ENCODE measurements at places on chromosomes 3 and 15. TPM values are rescaled to one million over a fixed set of nuclear protein-coding genes. Genes with fewer than 3 reads are reported as not detected.

Gene PHLDB2
- total RNA-seq, result 8.5 TPM

GRCh38 chr15:71325481-71325880 lies 210.2 kb downstream of the THSD4 start:
- DNase-seq, result no peak

DNA sequence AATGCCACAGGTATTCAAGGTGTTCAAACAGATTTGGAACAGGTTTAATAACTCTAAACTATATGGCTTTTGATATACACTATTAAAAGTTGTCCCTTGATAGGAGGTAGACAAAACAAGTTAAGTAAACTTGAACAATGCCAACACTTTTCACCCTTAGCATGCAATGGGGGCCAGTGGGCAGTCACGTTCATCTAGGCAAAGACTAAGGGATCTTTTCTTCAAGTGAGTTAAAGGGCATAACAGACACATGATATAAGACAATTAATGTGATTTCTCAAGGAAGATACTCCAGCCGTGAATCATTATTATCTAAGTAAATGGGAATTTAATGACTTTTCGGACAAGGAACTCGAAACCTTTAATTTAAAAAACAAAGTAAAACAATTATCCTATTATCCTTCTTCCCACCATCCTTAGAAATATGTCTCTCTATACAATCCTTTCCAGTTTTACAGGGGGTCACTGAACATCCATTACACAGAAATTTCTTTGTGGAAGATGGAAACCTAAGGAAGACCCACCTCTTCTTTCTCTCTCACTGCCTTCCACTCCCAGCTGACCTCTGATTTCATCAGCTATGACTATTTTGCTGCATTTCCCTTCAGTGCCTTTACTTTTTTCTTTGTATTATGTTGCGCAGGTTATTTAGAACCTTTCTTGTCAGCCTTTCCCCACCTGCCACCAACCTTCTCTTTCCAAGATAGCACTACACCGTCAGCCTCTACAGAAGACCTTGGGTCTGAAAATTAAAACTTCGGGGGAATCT lies 1.5 kb downstream of the CLDN1 start:
- DNase-seq, result no peak

DNA sequence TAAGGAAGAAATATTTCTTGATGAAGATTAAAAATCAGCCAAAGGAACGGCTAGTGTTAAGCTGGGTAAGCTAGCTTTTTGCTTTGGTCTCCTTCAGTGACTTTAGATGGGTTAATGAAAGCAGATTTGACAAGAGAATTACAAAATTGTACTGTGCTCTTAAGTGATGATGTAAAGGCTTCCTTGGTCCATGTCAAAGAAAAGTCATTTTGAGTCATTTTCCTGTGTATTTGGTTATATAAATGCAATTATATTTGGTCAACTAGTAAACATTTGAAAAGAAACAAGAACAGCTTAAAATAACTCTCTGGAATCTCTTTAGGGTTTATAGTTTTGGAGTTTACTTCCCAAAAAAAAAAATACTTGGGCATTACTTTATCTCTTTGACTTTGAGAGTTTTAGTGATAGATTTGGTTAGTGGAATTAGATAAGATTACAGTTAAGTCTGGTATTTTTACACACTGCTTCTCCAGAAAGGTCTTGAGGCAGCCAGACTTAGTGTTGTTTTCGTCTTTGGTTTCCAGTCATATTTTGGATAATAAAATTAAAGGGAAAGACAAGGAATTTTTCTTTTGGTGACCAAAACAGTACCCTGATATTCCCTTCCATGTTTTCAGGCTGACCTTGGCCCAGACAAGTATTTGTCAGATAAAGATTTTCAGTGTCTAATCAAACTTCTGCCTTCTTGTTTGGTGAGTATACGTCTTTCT lies 42.3 kb downstream of the PDHB start:
- DNase-seq, result no peak

GRCh38 chr3:149003653-149004305 lies 12.4 kb downstream of the GYG1 start:
- DNase-seq, result no peak

DNA sequence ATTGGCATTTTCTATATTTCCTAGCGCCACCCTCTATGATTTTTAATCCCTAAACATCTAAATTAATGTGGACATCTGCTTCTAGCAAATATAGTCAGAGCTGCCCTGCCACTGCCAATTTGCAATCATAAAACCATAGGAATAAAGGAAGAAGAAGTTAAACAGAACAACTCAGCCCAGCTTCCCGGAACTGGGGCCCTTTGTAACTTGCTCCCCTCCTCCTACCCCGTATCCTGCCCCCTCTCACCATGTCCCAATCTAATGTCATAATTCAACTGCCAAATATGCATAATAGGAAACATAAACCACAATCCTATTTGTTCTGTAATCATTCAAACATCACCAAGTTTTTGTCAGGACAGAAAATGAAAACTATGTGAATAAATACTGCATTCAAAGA lies 74.4 kb upstream of the ACP3 start:
- DNase-seq, result no peak
